ENCODE measurements at places on chromosomes 4 and X.

DNA sequence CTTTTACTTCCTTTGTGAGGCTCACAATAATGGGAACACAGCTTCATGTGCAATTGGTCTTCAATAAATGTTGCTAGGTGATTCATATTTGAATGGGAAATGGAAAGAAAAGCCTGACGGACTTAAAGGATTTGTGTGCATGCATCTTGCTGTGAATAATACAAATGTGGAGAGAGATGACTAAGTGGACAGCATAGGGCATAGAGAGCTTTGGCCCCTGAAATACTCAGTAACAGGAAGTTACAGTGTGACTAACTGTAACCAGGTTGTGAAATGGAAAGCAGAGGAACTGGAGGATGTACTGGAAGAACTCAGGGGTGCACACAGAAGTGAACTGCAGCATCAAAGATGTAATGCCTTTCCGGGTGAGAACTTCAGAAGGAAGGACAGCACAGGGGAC, 206.7 kb downstream of the MGST2 start:
- DNase-seq: no peak

DNA sequence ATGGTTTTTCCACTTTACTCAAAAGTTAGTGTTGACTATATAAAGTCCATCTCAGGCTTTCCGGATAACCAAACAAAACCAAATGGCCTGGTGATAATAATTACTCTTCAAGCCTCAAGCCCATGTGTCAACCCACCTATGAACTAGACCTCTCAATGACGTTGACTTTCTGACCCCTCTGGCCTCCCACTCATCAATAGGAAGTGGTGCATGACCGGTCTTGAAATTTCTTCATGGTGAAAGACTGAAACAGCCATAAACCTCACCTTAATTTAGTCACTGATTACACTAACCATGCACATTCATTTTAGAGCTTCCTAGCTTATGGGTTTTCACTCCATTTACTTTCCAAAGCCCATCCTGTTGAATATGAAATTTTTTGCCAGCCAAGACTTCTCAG, 276.0 kb downstream of the KLHL13 start:
- DNase-seq: no peak

DNA sequence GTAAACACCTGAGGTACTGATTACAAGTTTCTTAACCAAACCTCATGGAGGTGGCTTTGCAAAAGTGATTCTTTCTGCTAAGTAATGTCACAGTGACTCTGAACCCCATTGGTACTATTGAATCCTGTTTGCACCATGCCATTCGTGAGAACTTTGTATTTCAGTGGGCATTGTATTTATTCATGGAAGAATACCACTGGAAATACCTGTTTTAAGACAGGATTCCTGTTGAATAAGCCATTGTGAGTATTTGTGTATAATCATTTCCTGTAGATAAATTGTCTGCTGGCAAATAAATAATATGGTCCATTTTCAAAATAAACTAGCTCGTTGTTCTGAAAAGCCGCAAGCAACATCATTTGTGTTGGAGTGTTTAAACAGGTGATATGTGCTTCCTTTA, 136.4 kb upstream of the GUCY1A1 start:
- DNase-seq: no peak

- DNase-seq: no peak
These were observed 37.0 kb downstream of the ZFX start for GRCh38 chrX:24186483-24186882.

- no peak for DNase-seq
These were observed 595.3 kb downstream of the BCOR start for GRCh38 chrX:39502486-39502885.

DNA sequence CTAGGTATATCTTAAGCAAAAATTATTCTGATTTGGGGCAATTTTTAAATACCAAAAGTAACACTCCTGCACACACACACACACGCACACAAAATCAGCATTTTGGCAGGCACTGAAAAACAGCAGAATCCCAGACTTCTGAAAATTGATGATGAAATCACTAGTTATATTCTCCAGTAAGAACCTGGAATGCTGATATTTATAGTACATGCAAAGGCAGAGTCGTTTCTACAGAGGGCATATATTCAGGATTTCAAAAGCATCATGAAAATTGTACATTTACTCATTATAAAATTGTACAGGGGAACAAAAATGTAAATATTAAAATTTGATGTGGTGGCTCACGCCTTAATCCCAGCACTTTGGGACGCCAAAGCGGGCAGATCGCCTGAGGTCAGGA, 352.5 kb upstream of the PITX2 start:
- no peak for DNase-seq

- DNase-seq: no peak
These were observed 266.6 kb downstream of the ZNF674 start for GRCh38 chrX:46278572-46278971.

GRCh38 chr4:127145006-127145540, 487.7 kb upstream of the INTU start:
- DNase-seq: no peak
